Stimulated activated CD4-positive, alpha-beta T cell treated with anti-CD3 and anti-CD28 coated beads, TNF-alpha, amount 100 ng/mL, for 24 hours (primary cell): ENCODE measurements at places on chromosomes 11 and 22.
A peak's percentile ranks its signal among the peaks of the same experiment; 100 is the strongest.

GRCh38 chr11:22792497-22792896 is 37.1 kb downstream of the SVIP start:
- no peak for DNase-seq

DNA sequence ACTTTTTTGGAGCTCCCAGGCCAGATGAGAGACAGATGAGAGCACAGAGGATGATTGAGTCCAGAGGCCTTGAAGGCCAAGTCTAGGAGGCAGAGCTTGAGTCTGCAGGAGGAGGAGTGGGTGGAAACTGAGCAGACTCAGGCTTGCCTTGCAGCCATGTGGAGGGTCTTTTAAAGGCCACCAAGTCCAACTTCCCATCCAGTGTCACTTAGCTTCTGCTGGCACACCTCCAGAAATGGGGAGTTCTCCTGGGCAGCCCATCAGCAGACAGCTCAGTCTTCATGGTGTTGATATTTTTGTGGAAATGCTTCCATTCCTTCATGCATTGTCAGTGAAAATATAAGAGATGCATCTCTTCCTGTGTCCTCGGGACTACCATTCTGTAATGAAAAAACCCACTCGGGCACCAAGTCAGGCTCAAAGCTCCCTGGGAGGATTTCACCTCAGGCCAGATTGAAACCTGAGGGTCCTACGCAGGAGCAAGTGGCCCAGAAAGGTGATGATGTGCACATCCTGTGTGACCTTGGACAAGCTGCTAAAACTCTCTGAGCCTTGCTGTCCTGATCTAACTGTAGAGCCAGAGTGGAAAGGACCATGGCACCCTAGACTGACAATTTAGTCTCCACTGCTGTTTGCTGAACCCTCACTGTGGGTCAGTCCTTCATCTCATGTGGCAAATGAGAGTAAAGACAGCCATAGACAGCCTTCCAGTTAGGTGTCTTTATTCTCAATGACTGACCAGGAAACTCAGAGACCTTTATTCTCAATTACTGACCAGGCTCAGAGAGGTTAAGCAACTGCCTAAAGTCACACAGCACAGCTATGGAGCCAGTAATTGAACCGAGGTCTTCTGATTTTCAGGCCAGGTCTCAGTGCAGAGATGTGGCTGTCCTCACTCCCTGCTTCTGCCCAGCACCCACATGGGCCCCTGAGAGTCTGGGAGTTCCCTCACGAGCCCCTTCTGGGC is 2.9 kb upstream of the LRRC32 start:
- no peak for DNase-seq

DNA sequence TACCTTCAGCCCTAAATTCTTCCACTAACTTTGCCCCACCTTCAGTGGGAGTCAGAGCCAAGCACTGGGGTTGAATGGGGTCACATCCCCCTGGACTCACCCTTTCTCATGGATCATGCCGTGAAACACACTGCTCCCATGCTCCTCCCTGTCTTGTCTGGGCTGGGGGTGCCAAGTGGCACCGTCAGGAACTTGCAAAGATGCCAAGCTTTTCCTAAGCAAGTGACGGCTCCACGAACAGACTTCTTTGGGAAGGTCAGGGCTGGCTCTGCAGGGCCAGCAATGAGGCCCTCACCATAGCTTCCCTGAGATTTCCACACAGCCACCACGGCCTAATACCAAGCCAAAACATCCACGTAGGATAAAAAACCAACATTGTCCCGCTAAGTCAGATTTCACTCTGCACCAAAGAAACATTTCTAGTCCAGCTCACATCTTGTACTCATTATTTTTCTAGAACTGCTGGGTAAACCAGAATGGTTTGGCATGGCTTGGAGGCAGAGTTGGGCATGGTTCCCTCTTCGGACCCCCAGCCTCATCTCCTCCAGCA is 76.5 kb downstream of the NAT10 start:
- DNase-seq: no peak

DNA sequence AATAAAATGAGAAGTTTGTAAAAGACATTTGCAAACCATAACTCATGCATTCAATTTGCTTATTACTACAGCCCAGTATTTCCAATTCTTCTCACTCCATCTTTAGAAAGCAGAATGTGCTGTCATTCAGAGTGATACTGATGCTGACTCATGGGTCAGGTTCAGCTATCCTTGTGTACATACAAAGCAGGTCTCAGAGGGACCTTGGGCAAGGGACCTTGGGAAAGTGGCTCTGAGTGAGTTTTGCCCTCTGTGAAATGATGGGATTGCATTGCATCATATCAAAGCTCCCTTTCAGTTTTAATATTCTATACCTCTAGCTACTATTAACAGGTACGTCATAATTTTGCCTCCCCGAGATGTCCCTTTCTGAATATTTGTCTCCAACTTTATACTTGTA is 848.7 kb downstream of the OPCML start:
- no peak for DNase-seq

DNA sequence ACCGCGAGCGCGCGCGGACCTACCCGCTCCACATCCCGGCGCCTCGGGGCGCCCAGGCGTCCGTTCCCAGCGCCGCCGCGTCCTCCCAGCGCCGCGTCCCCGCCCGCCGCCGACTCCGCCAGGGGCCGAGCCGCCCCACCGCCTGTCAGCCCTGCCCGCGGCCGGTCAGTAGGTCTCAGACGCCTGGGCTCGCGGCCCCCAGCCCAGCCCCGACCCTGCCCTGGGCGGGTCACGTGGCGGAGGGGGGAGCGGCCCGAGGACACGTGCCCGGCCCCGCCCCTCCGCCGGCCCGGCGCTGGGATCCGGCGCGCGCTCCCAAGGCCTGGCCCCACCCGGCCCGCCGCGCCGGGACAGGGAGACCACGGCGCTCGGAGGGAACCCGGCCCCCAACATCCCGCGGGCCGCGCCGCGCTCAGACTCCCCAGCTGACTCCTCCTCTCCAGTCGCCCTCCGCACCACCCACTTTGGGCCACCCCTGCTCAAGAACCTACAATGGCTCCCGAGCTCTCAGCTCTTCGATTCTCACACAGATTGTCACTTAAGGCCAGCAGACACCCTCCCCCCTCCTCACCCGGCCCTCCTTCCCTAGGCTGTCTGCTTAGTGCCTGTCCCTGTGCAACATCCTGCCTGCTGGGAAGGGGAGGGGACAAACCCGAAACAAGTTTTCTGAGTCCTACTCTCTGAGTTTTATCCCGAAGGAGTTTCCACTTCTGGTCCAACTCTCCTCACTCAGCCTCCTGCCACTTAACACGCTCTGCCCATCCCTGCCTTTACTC is at the start of gene RAB3IL1:
RAB3IL1 (minus strand) TSS at position 233 of the 776 bp plus-strand sequence; CDS start at position 34, 199 bp downstream.
- no peak for DNase-seq

- DNase-seq: no peak
These were observed 1.9 kb downstream of the KCTD17 start for GRCh38 chr22:37053310-37054055.

- peak; percentile 26 for DNase-seq
These were observed 88.6 kb upstream of the CRYBB3 start for GRCh38 chr22:25110846-25111578.
